ENCODE measurements at places on chromosomes 12 and 14.

DNA sequence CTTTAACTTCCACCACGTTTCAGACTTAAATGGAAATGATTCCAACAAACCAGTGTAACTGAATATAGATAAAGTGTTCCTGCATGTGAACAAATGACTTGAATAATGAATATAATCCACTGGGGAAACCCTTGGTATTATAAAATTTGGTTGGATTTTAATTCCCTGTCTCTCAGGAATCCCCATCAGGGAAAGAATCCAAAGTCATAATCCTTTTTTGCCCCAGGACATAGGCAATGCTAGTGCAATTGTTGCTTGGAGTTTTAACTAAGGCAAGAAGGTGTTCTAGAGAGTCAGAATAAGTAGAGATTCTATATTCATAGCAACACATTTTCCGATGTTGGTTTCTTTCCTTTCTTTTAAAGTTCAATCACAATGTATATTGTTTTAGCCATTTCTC is 1169.4 kb downstream of the GALC start:
- no peak for DNase-seq

GRCh38 chr14:61403411-61403810 is 82.0 kb downstream of the PRKCH start:
- peak; percentile 54 for DNase-seq

GRCh38 chr12:81039231-81039630 is 38.6 kb upstream of the ACSS3 start:
- DNase-seq, result no peak

DNA sequence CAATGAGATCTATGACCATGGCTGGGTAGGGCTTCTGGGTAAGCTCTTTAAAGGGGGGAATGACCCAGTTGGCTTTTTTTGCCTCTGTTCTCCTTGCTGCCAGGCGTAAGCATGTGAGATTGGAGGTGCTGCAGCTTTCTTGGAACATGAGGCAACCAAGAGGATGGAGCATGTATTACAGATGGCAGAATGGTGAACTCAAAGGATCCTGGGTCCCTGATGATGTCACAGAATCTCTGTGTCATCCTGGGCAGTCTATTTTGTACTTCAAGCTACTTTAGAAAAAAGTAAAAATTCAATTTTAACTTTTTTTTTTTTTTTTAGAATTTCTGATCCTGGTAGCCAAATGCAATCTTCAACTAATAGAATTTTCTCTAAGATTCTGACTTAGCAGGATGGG is 8.0 kb downstream of the KRT82 start:
- DNase-seq, result no peak

GRCh38 chr12:116525418-116526001 is 33.7 kb upstream of the MAP1LC3B2 start:
- no peak for DNase-seq

DNA sequence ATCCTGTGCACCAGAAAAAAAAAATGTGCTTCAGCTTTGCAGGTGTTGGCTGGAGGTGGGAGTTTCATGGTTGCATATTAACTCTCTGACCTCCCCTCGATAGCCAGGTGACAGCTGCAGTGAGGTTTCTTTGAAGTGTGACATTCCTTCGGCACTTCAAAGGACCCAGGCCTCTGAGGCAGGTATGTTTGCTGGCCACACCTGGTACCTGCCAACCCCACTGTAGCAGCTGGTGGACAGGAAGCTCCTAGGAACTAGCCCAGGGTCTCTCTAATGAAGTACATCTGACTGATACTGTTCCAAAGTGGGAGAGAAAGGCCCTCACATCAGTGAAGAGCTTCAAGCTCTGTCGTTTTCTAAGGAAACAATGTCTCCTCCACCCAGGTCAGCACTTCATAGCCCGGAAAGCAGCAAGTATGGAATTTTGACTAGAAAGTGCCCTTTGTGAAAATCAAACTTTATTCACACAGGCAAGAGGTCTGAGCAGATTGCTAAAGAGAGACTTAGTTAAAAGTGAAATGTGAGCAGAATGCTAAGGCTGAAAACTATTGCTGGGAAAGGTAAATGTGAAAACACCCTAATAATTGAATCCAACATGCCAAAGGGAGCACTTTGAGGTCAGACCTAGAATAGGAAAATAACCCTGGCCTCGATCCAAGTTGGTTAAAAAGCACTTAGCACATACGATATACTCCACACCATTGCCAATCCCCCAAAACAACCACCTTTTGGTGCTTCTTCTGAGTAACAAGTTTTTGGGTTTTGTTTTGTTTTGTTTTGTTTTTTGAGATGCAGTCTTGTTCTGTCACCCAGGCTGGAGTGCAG is 71.3 kb downstream of the PHLDA1 start:
- DNase-seq, result no peak

DNA sequence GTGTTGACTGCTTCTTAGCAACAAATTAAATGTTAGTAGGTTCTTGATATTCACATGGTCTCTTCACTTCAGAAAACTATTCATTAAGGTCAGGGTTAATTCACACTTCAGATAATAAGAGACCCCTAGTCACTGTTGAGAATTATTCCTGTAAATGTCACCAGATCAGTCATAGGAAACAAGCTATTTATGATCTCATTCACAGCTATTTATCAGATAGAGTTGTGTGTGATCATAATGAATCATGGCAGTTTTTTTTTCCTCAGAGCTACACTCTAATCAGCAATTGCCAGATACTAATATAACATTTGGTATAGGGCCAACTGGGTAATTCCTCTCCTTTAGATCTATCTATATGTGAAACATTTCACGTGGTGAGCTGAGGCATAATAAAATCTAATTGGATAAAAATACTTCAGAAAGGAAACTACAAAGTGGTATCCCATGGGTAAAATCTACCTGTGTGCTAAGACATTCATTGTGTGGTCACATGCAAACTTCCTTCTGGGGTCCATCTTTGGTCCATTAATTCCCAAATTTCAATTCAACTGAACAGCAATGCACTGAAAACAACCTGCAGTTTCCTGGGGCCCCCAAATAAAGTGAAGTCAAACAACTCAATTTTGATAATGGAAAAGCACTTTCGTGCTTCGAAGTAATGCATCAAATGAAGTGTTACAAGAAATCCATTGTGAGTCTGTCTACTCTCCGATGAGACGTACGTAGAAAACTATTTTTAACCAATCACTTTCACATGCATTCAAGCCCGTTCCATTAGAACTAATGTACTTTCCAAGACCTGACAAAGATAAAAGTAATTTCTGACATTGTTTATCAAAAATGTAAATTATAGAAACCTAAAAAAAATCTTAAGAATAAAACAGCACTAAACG is 197.0 kb downstream of the ACSS3 start:
- DNase-seq, result no peak

- DNase-seq, result no peak
Observed at GRCh38 chr12:106296179-106296877, 6.2 kb upstream of the TCP11L2 start.

DNA sequence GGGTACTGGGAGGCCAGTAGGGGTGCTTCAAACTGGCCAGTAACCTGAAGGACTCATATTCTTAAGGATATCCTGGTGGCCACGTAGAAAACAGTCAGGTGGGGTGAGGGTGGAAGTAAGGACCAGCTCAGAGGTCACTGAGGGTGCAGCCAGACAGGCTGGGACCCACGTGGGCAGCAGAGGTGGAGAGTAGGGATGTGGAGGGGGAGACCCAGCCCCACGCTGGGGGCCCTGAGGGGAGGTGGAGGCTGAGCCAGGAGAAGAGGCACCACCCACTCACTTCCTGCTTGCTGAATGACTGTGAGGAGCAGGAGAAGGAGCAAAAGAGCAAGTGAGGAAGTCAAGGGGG is 12.6 kb upstream of the SERPINA3 start:
- DNase-seq, result no peak

DNA sequence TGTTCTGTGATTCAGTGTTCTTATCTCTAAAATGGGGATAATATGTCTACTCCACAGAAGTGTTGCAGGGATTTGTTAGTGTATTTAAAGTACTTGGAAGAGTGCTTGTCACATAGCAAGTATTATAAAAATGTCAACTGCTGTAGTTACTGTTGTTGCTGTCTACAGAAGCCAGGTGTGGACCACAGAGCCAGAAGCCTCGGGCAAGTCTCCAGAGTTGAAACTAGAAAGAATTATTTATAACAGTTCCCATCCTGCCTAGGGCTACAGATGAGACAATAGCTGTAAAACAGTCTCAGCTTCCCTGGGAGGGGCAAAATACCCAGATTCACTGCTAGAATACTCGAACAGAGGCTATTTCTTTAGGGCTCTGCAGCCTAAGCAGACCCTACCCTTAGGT is 55.4 kb upstream of the FUT8 start:
- DNase-seq, result no peak

- DNase-seq, result no peak
Observed at GRCh38 chr12:101746196-101746595, 6.9 kb upstream of the SYCP3 start.

DNA sequence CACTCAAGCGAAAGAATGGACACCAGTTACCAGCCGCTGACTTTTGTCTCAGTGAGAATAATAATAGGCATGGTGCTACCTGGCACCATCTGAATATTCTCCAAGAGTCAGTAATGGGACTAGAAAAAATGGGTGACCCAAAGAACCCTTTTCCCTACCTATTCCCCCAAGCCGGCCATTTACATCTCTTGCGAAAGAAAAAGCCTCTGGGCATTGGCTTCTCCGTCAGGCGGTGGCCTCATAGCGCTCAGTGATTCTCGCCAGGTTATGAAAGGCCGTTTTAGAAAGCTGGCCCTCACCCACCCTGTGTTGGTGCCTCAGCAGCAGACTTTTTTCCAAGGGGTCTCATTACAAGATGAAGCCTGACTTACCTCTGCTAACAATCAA is 523 bp upstream of the SLC6A15 start:
- DNase-seq, result no peak

GRCh38 chr14:61048640-61049039 is 67.6 kb downstream of the SLC38A6 start:
- no peak for DNase-seq

- no peak for DNase-seq
Observed at GRCh38 chr12:92336641-92337040, 191.0 kb upstream of the BTG1 start.

- no peak for DNase-seq
Observed at GRCh38 chr12:124829708-124830304, 33.9 kb downstream of the SCARB1 start.

- DNase-seq, result no peak
Observed at GRCh38 chr12:30823764-30824163, 69.0 kb upstream of the CAPRIN2 start.

DNA sequence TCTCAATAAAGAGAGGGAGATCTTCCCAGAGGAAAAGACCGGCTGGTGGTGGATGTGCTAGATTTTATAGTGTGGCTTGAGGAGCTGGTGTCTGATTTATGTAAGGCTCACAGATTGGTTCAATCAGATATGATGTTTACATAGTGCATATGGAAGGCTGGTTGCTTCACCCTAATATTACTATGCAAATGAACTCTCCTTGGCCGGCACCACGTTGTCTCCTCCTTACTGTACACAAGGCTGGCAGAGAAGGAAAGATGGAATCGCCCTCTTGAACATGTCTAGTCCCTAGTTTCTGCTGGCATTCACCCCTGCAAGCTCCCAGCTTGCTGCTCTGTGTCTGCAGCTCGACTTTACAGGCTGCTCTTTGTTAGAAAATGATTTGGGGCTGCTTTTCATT is 8.9 kb downstream of the FAM186A start:
- no peak for DNase-seq

GRCh38 chr12:67789266-67789665 is 140.7 kb downstream of the DYRK2 start:
- no peak for DNase-seq

DNA sequence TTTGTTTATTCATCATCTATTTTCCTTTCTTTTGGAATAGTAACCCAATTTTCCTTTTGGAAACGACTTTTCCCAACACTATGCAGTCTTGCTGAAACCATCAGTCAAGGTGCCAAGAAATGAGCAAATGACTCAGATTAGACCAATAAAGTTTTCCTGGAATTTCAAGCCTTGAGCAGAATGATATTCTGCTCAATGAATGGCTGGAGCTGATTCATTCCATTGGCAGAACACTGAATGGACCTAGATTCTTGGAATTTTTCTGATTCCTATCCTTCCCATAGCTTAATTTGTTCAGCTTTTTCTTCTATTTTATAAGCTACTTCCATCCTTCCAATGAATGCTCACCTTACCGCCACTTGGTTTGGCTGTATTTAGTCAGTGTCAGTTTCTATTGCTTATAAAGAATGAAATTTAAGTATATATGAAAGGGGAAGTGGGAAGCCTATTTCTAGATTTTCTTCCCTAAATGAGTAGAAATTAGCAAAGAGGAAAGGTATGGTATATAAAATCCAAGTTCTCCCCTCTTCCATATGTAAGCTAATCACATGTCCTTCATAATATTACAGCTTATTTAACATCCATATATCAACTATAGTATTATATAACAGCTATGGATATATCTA is 89.0 kb downstream of the C14orf39 start:
- DNase-seq, result no peak

DNA sequence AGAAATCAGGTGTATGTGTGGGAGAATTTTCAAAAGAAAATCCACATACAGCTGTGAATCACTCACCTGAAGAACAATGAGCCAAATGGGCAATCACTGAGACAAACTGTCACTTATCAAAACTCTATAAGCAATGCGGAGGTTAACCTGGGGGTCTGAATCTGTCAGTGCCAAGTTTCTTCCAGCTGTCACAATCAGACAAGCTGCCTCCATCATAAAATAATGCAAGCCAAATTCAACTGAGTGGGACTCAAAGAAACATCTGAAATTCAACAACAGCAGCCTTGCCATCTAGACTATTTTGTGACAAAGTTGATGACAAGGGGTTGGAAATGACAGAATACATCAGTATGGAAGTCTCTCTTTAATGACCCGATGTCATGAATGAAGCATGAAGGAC is 60.3 kb downstream of the GARIN6 start:
- DNase-seq, result no peak

- no peak for DNase-seq
Observed at GRCh38 chr14:36585100-36585499, 2.7 kb upstream of the NKX2-8 start.

DNA sequence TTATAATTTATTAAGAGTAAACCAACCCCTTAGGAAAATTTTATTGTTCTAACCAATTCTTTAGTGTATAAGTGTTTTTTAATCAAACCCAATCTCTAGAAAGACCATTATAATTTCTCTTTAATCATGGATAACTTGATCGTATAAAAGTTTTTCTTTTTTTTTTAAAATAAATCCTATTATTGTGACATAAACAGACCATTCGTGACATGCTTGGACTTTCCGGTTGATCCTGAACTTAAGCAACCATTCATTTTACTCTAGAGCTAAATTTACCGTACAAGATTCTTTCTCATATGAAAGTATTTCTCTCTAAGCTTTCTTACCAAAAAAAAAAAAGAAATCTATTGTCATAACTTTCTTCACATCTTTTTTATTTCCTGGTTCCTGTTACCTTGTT is 32.6 kb upstream of the SLC38A4 start:
- DNase-seq, result no peak

- DNase-seq, result peak; percentile 32
Observed at GRCh38 chr12:94875525-94875924, 128.0 kb downstream of the NDUFA12 start.

- DNase-seq, result no peak
Observed at GRCh38 chr14:54174457-54174856, 217.8 kb upstream of the BMP4 start.

GRCh38 chr12:47772094-47772660 is 861 bp upstream of the SLC48A1 start:
- no peak for DNase-seq

Data from activated CD4-positive, alpha-beta T cell treated with anti-CD3 and anti-CD28 coated beads, Interleukin-2, Interleukin-4, amounts not matched to agents 100 ng/mL and 50 ng/mL, durations not matched to agents 16 hours and 8 hours (primary cell).